A549 treated with GW870086 at 1 μM for 4 hours (cell line): ENCODE measurements at places on chromosomes 3 and 15. TPM values are rescaled to one million over a fixed set of nuclear protein-coding genes. Genes with fewer than 3 reads are reported as not detected.

Gene HYAL1
- total RNA-seq, result 0.45 to 0.70 TPM (median 0.56 TPM) in 5 replicates

Gene ACAD9
- 23.0 to 25.9 TPM (median 23.7 TPM) in 5 replicates for total RNA-seq

Gene CNTN3
- total RNA-seq, result not detected in 5 replicates

Gene FBXW12
- total RNA-seq, result not detected in 5 replicates

Gene CPLX3
- 0.07 to 0.13 TPM in 2 of 5 replicates, not detected in the others for total RNA-seq

Gene SCG5
- total RNA-seq, result 1.8 to 3.2 TPM (median 2.7 TPM) in 5 replicates

Gene GRM7
- not detected in 5 replicates for total RNA-seq

Gene TM4SF4
- total RNA-seq, result 30.0 to 39.1 TPM (median 37.6 TPM) in 5 replicates

Gene SIDT1
- total RNA-seq, result 0.43 to 1.1 TPM (median 0.80 TPM) in 5 replicates

Gene MST1R
- total RNA-seq, result 5.4 to 8.4 TPM (median 7.7 TPM) in 5 replicates

Gene AADACL2
- total RNA-seq, result not detected in 5 replicates

Gene LMAN1L
- not detected in 5 replicates for total RNA-seq

Gene TRNT1
- 26.3 to 33.3 TPM (median 30.3 TPM) in 5 replicates for total RNA-seq

Gene CCR8
- total RNA-seq, result not detected in 5 replicates

Gene SORD
- total RNA-seq, result 30.5 to 36.1 TPM (median 32.7 TPM) in 5 replicates

Gene IVD
- 10.8 to 13.6 TPM (median 12.5 TPM) in 5 replicates for total RNA-seq

Gene MYH15
- total RNA-seq, result 0.08 to 0.16 TPM (median 0.15 TPM) in 5 replicates

Gene GABRR3
- not detected in 5 replicates for total RNA-seq

Gene POPDC2
- 0.09 to 0.79 TPM (median 0.21 TPM) in 5 replicates for total RNA-seq

Gene MESP2
- 0.30 to 0.47 TPM (median 0.41 TPM) in 5 replicates for total RNA-seq

Gene NEK10
- 0.48 to 1.3 TPM (median 0.96 TPM) in 5 replicates for total RNA-seq

Gene ALPK3
- total RNA-seq, result 0.03 to 0.48 TPM (median 0.32 TPM) in 5 replicates

Gene THBS1
- 37.1 to 70.1 TPM (median 55.4 TPM) in 5 replicates for total RNA-seq

Gene HMCES
- 39.8 to 49.6 TPM (median 41.9 TPM) in 5 replicates for total RNA-seq

Gene TMIE
- total RNA-seq, result 0.13 to 0.28 TPM (median 0.22 TPM) in 5 replicates

Gene WDR93
- 0.10 to 0.19 TPM (median 0.18 TPM) in 5 replicates for total RNA-seq

Gene SLC24A5
- not detected in 5 replicates for total RNA-seq

Gene SUCNR1
- 0.06 to 0.15 TPM (median 0.10 TPM) in 5 replicates for total RNA-seq

Gene HIGD2B
- not detected in 5 replicates for total RNA-seq

Gene FBXO40
- not detected in 5 replicates for total RNA-seq

Gene SPSB4
- total RNA-seq, result 0.06 to 0.15 TPM (median 0.13 TPM) in 5 replicates

Gene EXD1
- total RNA-seq, result 0.16 to 0.33 TPM (median 0.27 TPM) in 3 of 5 replicates, not detected in the others

Gene TMEM202
- total RNA-seq, result not detected in 5 replicates

Gene PCLAF
- 128 to 247 TPM (median 163 TPM) in 5 replicates for total RNA-seq

Gene LDHAL6B
- total RNA-seq, result not detected in 5 replicates

Gene ACOX2
- 6.9 to 11.0 TPM (median 9.1 TPM) in 5 replicates for total RNA-seq

Gene CLEC3B
- 0.27 TPM in 1 of 5 replicates, not detected in the others for total RNA-seq

Gene GHSR
- total RNA-seq, result not detected in 5 replicates

Gene TTBK2
- 1.2 to 2.4 TPM (median 1.6 TPM) in 5 replicates for total RNA-seq

Gene CMSS1
- total RNA-seq, result 52.6 to 66.7 TPM (median 55.9 TPM) in 5 replicates

Gene ADAMTS17
- 0.10 to 0.20 TPM (median 0.14 TPM) in 4 of 5 replicates, not detected in the other for total RNA-seq

Gene PHLDB2
- 16.3 to 32.5 TPM (median 26.1 TPM) in 5 replicates for total RNA-seq

Gene CD200
- not detected in 5 replicates for total RNA-seq

Gene GOLGA8B
- total RNA-seq, result 14.1 to 22.5 TPM (median 17.9 TPM) in 5 replicates
